ENCODE measurements at places on chromosomes 2 and 18.

- DNase-seq: no peak
Observed at GRCh38 chr2:202771741-202772460, 99.7 kb downstream of the ICA1L start.

DNA sequence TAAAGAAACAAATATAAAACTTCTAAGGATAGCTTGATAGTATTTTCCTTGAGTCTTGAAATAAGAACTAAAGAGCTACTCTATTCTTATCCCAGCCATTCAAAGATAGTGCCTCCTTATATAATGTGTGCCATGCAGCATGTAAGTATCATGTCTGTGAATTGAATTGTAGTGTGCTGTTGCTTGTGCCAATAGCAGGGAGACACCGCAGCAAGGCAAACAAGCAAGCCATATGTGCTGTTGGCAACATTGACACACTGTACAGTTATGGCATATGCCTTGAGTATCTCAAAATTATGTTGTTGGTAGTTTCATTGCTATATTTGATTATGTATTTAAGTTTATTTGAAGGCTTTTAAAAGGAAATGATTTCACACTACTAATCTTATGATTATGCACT lies 58.2 kb downstream of the ERBB4 start:
- no peak for DNase-seq

DNA sequence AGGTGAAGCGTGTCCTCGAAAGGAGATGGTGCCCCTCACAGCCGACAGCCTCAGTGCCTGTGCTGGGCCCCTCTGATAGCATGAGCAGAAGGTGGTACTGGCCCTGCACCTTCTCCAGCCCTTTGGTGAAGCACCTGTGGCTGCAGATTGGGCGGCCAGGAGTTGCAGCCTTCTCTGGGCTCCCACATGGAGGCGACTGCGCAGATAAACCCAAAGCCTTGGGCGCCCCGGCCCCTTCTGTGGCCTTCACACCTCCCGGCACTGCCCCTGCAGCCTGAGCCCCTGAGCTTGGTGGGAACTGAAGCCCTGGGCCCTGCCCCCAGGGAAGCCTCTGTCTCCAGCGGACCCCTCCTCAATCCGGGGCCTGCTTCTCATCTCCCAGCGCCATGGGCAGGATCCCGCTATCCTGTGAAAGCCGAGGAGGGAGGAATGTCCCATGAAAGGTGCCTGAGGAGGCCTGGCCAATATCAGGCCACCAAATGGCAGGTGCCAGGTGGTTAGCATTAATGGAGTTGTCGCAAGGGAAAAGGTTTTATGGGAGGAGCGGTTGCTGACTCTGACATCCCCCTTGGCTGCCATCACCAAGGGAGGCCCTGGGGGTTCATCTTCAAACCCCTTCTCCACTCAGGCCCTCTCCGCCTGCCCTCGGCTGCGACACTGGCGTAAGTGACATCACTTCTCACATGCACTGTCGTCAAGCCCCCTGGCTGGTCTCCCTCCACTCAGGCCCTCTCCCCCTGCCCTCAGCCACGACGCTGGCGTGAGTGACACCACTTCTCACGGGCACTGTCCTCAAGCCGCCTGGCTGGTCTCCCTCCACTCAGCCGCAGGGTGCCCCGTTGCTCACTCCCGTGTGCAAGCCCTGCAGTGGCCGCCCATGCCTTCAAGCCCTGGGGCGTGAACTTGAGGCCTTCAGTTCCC lies 62.4 kb downstream of the DDX1 start:
- DNase-seq: no peak

DNA sequence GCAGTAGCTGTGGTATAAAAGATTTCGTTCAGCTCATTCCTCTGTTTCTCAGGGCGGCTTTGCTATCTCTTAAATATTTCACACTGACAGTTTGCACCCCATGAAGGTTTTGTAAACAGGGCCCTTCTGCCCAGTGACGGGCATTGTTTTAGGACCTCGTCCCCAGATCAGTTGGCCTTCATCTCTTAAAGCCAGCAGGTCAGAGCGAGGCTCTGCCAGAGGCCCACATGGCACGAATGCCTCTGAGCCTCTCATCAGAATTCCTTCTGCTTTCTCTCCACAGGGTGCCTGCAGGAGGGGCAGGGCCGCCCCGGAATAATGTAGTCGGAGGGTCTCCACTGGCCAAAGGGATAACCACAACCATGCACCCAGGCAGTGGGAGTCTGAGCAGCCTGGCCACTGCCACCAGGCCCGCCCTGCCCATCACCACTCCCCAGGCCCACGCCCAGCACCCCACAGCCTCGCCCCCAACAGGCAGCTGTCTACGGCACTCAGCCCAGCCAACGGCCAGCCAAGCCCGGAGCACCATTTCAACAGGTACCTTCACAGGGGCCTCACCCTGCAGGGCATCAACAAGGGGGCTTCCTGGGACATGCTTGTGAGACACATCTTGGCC lies 177.0 kb downstream of the SEPTIN10 start:
- DNase-seq: no peak

DNA sequence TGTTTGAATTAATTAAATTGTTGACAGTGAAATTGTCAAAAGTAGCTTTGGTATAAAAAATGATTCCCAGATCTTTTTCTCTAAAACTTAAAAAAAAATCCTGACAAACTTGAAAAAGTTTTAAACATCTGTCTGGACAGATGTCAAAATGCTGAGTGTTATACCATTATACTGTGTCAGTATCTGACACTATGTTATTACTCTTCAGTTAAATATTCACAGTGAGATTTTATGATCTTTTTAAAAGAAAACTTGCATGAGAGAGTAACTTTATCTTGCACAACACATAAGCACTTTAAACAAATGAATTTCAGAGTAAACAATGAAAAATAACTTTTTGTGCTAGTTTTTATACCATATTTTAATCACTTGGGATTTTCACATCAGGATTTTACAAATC lies 167.4 kb downstream of the MEIS1 start:
- DNase-seq: no peak

DNA sequence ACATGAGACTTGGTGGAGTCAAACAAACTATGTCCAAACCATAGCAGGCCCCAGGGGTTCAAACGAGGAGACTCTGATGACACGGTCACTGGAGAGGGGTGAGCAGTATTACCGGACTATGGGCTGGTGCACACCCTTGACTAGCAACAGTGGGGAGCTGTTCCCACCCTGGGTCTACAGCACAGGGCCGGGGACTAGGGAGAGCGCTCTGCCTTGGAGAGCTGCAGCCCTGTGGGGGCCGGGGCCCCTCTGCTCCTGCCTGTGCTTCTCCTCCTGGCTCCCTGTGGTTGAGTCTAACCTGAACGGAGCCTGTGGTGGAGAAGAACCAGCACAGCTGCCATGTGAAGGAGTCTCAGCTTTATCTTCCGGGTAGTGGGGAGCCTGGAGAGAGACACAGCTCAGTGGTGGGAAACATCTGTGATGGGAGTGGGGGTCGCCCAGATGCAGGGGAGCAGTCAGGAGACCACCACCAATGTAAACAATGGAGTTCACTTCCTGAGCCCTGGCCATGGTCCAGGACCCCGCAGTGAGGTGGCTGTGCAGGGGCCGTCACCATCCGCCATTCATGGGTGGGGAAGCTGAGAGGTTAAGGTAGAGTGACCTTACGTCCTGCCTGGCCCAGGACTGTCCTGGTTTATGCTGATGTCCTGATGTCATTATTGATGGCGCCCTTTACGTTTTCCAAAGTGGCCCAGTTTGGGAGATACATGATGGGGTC lies 195.7 kb upstream of the TWIST2 start:
- no peak for DNase-seq

DNA sequence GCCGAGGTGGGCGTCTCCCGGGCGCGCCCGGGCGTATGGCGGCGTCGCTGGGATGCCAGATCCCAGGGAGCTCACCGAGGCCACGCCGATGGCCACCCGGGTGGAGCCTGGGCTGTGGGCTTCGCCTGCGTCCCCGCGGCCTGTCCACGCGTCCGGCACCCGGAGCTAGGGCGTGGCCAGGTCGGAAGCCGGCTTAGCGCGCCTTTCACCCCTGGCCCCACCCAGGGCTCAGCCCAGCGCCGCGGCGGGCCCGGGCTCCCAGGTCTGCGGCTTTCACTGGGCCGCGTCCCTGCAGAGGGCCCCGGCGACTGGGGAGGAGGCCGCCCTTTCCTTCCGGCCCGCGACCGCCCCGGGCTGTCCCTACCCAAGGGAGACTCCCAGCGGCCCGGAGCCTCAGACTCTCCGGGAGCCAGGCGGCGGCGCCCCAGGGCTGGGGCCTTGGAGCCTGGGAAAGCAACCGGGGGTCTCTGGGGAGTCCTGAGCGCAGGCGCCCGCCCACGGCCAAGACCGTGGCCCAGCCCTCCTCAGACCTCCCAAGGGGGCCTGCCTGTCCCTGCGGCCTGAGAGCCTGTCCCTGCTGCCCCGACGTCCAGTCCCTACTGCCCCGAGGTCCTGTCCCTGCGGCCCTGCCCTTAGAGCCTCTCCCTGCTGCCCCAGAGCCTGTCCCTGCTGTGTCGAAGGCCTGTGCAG lies 36.3 kb upstream of the ITM2C start:
- no peak for DNase-seq

DNA sequence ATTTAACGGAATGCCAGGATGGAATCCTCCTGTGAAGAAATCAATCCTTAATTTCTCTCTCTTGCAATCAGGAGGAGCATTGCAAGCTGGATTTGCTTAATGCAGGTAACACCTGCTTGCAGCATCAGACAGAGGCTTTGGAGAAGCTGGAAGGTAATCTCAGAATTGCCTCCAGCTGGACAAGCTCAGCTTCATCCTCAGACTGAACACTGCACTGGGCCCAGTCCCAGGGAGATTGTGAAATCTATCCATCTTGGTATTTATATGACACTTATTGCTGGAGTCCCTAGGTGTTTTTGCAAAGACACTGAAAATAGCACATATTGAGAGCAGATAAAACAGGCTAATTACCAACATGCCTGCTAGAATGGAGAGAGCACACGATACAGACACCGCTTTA lies 179.4 kb upstream of the SESTD1 start:
- DNase-seq: no peak

DNA sequence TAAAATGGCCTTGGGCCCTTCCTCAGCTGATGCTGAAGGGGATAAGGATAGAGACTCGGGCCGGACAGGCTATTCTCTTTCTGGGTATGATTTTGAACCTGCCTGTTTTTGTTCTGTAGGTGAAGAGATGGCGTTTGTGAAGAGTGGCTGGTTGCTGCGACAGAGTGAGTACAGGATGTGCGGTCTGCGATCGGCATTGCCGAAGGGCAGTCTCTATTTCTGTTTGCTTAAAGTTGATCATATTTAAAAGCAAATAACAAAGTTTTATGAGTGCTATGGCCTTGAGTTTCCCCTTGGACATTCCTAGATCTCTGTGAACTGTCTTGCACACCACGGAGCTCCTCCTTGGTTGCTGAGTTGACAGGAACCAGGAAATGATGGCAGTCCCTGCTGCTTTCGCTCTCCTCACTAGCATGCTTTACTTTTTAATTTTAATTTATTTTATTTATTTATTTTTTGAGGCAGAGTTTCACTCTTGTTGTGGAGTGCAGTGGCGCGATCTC lies 15.7 kb downstream of the PLEKHB2 start:
- no peak for DNase-seq

DNA sequence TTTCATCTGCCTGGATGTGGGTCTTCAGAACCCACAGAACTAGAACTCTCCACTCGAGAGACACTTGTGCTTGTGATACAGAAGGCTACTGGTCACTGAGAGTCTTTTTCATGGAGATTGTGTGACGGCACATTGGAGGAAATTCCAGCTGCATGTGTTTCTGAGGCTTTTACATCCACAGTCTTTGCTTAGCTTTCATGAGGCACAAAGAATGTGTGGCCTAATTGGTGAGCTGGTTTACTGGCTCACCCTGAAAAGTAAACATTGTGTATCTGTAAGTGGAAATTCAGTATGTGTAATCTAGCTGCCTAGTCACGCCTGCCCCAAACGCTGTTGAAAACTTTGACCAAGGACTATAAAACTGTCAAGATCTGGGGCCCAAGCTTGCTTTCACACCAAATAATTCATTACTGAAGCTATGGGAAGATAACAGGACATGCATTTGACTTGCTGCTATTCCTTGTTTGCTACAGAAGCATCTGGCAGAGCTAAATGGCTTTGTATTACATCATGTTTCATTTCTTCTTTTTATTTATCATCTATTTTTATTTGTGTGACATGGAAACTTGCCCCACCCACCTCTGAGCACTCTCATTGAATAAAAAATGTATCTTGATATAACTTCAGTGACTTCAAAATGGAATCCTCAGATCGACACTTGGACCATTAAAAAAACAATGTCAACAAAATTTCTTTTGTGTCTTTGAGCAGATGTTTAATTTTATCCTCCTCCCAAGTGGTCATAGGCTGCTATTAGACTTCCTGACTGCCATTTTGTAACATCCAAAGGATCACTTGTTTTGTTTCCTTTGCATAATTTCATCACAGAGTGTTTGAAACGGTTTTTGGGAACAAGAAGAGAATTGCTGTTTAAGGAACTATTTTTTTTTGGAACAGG lies 80.2 kb downstream of the EFEMP1 start:
- DNase-seq: no peak

DNA sequence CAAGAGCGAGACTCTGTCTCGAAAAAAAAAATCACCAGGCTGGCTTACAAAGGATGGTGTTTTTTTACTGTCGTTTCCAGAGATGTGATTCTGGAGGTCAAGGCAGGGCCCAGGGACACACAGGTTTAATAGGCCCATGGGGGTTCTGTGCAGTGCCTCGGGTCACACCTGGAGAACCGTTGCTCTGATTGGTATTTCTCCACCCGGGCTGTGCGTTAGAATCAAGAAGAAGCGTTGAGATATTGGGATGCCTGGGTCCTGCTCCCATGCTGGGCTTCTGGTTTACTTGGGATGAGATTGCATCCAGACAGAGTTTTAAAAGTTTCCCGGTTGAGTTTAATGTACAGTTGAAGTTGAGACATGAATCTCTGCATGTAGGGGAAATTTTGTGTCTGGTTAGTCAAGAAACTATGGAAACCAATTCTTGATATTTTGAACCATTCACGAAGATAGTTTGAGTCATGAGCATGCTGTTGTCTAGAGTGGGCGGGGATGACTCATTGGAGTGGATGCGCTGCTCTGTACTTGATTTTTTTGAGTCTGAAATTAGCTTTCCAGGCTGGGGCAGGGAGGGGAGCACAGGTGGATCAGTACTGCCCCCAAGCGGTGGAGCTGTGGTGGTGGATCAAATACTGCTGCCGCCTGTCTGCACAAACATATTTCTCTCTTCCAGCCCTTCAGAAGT lies 50.1 kb downstream of the GREB1 start:
- DNase-seq: peak; percentile 93

DNA sequence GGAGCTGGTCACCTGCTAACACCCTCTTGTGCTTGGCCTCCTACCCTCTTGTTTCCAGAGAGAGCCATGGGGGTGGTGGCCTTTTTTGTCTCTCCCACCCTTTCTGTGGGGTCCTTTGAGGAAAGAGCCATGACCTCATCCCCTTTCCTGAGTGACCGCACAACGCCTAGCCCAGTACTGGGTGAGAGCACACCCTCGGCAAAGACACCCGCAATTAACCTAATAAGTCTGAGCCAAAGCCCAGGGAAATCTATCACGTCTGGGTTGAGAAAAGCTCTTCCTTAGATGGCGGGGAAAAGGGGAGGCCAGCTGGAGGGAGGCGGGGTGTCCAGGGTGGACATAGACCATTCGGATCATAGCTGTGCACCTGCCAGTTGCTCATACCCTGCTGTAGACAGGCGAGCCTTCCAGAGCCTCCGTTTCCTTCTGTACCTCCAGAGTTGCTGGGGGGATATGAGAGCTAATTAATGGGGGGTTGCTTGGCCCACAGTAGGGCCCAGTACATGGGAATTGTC lies 93.7 kb upstream of the MCFD2 start:
- no peak for DNase-seq

GRCh38 chr2:61775956-61776570 lies 77.8 kb downstream of the FAM161A start:
- DNase-seq: no peak

- DNase-seq: no peak
Observed at GRCh38 chr2:134148843-134149472, 104.9 kb upstream of the MGAT5 start.

All from stimulated activated CD4-positive, alpha-beta T cell treated with anti-CD3 and anti-CD28 coated beads, Interleukin-15, amount 100 ng/mL, for 48 hours (primary cell).